ENCODE measurements at places on chromosomes 11 and 22.

- no peak for DNase-seq
Observed at GRCh38 chr11:85811624-85812023, 683 bp upstream of the SYTL2 start.

DNA sequence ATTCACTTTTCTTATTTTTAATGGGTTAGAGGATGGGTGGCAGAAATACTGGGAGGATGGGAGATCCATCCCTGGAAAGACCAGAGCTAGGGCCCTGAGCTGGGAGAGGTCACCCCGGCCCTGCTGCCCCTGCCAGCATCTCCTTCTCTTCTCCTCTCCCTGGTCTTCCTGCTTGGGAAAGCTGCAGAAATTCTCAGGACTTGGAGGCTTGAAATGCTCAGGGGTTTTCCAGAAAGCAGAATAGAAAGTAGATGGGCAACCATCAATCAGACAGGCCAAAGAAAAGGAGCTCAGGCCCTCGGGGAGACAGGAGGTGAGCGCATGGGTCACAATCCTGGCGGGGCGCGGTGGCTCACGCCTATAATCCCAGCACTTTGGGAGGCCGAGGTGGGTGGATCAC lies 1.5 kb downstream of the APOBEC3H start:
- DNase-seq: no peak

DNA sequence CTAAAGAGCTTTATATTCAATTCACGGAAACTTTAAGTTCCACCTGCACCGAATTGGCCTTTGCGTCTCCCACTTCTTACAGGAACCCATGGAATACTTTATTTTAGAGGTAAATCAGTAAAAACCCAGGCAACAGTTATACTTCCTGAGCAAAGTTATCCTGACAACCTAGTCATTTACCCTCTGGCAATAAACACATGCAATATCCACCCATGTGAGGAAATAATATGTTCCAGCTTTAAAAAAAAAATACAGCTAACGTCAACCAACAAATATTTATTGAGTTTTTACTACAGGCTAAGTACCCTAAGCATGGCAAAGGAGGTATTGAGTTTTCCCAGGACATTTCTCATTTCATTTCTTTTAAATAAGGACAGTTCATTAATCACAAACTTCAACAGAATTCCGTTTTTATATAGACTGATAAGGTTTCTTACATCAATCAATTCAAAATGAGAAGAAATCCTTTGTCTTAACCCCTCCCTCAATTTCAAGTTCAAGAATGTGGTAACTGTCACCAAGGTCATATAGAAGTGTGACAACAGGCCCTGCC lies 38.3 kb upstream of the CCDC34 start:
- no peak for DNase-seq

- no peak for DNase-seq
Observed at GRCh38 chr11:102666331-102666957, 39.1 kb downstream of the MMP27 start.

DNA sequence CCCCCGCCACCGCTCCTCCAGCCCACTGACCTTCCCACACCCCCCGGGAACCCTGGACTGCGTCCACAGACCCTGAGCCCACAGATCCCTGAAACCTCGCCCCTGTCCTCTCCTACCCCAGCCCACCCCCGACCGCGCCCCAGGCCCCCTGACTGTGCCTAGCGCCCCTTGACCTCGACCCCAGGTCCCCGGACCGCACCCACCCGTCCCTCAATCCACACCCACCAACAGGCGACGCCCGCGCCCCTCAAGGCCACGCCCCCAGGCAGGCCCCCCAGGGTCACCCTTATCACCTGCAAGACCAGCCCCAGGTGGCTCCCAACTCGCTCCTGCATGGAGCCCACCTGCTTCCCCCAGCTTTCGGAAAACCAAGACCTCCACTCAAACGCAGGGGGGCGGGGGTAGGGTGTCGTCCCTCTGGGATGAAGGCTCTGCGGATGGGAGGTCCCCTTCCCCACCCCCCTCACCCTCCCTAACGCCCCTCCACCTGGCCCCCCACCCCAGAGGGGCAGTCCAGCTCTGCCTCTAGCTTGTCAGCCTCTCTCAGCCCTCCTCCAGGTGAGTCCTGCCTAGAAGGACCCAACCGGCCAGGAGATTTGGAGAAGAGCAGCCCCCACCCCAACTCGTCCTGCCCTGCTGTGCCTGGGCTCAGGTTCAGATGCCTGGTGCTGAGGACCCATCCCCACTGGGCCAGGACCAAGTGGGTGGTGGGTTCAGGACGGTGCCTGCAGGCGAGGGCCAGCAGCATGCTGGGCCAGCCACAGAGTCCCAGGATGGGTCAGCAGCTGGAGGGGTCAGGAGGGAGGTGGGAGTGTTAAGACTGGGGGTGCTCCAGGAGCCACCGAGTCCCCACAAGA lies 3.1 kb upstream of the IL17REL start:
- no peak for DNase-seq

DNA sequence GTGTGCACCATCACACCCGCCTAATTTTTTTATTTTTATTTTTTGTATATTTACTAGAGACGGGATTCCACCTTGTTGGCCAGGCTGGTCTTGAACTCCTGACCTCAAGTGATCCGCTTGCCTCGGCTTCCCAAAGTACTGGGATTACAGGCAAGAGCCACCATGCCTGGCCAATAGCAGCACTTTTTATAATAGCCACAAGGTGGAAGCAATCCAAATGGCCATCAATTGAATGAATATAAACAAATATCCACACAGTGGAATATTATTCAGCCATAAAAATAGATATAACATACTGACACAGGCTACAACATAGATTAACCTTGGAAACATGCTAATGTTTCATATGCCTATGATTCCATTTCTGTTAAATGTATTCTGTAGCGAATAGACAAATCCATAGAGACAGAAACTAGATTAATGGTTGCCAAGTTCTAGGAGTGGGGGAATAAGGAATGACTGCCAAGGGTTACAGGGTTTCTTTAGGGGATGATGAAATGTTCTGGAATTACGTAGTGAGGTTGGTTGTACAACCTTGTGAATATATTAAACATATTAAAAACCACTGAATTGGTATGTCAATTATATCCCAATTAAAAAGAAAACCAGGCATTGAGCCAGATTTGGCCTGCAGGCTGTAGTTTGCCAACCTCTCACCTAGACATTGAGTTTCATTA lies 4.8 kb downstream of the VPS51 start:
- no peak for DNase-seq

DNA sequence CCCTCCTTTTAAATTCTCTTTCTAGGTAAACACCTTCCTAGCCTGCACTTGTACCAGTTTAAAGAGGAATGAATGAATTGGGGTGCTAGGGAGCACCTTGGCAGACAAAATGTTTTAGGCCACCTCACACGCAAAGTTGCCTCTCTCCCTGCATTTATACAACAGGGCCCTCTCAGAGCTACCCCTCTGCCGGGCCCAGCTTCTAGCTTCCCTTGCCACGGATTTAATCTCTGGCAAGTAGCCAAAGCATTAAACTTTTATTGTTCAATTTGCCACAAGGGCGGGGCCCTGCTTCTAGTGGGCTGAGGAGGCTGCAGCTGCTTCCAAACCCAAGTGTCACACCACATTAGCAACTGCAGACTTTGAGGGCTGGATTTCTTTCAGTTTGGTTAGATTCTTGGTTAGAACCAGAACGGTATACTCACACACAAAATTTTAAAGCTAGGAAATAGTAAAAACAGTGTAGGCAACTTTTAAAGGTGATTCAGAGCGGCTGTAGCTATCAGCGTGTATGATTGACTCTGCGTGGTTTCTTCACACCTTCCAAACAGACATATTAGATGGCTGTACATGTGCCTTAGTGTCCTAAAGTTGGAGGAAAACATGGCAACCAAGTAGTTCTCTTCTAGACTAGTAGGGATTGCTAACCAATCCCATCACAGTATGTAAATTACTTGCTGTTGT lies 6.5 kb downstream of the KREMEN1 start:
- DNase-seq: no peak

- DNase-seq: no peak
Observed at GRCh38 chr11:93145390-93145915, 52.3 kb downstream of the SLC36A4 start.

GRCh38 chr22:38203090-38203810 lies 1.5 kb downstream of the MAFF start:
- DNase-seq: peak; percentile 55

GRCh38 chr22:30792456-30792855 lies 97.8 kb downstream of the OSBP2 start:
- DNase-seq: no peak

GRCh38 chr11:121944556-121945230 lies 171.3 kb downstream of the BLID start:
- DNase-seq: no peak

DNA sequence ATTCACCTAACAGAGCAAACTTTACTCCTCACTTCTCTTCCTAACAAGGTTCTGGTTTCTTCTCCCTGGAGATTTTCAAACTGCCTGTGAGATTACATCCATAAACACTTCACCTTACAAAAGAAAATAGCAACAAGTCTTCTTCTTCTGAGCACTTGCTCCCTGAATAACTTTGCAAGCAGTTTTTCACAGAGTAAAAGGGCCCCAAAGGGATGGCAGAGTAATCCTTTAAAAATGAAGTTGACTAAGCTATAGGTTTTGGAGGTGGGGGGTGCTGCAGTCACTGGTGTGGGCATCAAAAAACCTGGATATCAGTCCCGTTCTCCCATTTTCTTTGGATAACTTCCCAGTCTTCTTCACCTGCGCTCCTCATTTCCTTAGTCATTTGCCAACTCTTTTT lies 484.9 kb downstream of the MIAT start:
- no peak for DNase-seq

DNA sequence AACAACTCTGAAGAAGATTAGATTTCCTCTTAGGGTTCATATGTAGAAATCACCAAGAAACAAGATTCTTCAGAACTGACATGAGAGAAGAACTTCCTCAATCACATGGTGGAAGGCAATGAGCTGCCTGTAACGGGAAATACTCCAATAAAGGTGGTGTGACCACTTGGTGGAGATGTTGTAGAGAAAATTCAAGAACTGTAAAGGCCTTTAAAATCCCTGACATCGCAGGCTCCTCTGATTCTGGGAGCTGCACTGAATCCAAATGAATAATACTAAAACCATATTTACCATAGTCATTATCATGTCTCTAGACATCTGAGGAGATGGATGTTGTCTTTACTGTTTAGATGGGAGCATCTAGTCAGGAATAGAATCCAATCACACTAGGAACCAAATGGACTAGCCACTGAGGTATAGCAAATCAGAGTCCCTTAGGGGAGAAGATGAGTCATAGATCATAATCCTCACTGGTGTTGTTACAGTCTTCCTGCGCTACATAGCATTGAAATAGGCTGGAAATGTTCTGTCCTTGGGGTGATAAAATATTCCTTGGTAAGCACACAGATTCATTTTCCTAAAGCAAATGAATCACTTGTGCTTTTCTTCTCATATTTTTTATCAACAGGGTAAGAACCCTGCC lies 321.6 kb upstream of the TENM4 start:
- no peak for DNase-seq

GRCh38 chr22:28600546-28601143 lies 79.0 kb downstream of the TTC28 start:
- DNase-seq: no peak

GRCh38 chr11:57527056-57527631 lies 3.4 kb downstream of the TIMM10 start:
- no peak for DNase-seq

DNA sequence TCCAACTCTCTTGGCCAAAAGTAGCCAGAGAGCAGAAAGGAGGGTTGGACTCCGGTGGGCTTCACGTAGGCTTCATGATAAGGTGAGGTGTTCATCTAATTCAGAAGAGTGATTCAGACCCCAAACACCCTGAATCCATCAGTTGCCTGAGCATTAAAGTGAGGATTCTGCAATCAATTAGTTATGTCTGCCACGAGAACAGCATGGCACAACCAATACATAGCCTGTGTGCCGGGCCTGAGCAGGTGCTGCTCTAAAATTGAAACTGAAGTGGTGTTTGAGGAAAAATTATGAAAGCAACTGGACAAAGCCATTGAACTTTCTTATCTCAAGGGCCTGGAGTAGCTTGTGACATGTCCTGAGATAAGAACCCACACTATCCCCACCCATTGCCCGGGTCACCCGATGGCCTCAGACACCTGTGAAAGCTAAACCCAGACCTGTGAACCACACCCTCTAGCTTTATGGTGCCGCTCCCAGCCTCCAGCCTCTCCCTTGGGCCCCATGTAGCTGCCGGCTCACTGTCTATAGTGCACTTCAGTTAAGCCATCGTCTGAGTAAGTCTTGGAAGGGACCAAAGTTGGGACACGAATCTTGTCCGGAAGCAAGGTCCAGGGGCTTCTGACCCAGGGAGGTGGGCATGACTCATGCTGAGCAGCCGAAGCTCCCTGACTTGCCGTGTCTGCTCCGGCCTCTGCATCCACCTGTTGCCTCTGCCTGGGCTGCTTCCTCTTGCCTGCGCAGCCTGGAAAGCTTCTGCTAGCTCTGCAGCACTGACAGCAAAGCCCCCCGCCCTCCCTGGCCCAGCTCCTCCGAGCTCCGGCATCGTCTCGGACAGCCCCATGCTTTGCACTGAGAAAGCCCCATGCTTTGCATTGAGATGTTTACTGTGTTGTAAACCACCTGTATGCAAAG lies 5.7 kb upstream of the MYEOV start:
- no peak for DNase-seq

GRCh38 chr11:74822170-74822569 lies 73.5 kb downstream of the RNF169 start:
- DNase-seq: no peak

DNA sequence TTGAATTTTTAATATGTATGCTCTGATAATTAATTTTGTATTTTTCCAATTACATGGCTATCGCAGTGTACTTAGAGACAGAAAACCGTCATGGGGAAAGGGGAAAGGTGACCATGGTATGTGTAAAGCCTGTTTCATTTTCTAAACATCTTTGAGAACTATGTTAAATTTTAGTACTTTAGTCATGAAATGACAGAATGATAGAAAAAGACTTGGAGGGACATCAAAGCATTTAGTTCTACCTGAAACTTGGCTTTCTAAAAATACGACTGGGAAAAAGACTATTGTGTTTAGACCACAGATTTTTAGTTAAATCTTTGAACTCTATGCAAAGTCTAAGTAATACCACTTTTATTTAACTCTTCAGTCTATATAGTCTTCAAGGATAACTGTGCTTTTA lies 54.1 kb downstream of the MAML2 start:
- DNase-seq: no peak

DNA sequence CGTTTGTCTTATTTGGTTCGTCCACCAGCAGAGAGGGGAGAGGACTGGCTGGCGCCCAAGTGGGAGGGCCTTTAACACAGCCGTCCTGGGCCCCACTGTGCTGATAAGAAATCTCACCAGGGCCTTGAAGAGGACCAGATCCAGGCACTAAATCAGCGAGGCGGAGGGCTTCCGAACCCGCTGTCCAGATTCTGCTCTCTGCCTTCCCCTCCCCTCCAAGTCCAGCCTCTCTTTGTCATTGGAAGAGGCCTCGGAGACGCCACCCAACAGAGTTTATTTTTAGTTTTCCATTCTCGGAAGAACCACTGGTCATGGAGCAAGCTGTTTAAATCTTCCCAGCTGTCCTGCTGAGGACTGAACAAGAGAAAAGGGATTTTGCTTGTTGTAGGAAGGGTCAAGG lies 9.3 kb upstream of the FXYD6 start:
- peak; percentile 70 for DNase-seq
